ENCODE measurements at places on chromosomes 13 and 19. TPM values are rescaled to one million over a fixed set of nuclear protein-coding genes. Genes with fewer than 3 reads are reported as not detected.

DNA sequence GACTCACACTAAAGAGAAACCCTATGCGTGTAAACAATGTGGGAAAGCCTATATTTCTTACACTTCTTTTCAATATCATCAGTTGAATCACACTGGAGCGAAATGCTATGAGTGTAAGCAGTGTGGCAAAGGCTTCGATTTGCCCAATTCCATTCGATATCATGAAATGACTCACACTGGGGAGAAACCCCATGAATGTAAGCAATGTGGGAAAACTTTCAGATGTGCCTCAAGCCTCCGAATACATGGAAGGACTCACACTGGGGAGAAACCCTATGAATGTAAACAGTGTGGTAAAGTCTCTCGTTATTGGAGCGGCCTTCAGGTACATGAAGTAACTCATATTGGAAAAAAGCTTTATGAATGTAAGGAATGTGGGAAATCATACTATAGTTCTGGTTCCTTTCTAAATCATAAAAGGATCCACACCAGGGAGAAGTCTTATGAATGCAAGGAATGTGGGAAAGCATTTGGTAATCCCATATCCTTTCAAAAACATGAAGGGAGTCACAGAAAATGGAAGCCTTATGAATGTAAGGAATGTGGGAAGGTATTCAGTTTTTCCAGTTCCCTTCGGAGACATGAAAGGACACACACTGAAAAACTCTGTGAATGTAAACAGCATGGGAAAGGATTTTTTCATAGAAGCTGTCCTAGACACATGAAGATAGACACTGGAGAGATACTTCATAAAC, 28.1 kb downstream of the ZNF20 start:
- DNase-seq, result no peak

DNA sequence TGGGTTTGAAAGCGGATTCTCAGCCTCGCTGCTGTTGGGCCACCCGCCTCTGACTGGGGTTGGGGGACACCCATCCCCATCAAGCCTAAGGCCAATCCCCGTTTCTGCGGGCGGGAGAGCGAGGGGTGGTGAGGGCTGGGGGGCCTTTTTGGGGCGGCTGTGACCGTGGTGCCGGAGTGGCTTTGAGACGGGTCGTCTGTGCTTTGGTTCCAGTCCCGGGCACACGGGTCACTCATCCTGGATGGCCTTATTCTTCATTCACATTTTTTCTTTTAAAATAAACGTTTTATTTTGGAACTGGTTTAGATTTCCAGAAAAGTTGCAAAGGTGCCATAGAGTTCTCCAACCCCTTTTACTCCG, 1.6 kb downstream of the ZNRF4 start:
- no peak for DNase-seq

ADAT3 gene
- total RNA-seq, result 7.7 TPM

DNA sequence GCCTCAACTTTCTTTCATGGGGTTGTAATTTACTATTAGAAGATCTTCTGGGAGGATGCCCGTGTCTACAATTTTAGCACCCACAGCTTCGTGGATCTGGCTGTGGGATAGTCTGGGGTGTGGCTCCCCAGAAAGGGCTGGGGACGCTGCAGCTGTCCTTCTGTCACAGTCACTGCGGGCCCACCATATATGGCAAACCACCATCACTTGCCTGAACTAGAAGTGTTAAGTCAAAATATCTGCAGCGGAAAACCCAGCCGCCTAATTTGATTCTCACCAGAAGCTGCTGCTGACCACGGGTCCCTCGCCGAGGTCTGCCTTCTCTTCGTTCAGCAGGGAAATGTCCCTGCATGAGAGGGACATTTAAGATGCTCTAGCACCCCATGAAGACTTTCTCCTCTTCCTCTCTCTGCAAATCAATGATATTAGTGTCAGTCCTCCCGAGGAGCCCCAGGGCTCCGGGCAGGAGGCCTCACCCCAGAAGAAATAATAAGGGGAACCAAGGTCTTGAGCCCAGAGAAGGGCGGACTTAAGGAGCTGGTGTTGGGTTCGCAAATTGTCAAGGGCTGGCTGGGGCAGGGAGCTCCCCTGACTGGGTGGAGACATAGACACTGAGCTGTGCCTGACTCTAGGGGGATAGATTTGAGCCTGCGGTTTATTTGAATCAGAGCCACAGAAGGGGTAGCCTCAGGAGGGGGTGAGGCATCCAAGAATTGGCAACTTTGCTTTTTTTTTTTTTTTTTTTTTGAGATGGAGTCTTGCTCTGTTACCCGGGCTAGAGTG, 3.0 kb upstream of the MATK start:
- no peak for DNase-seq

- peak; percentile 75 for DNase-seq
Measured at GRCh38 chr19:55585658-55586339, 5.2 kb upstream of the ZNF579 start.

DNA sequence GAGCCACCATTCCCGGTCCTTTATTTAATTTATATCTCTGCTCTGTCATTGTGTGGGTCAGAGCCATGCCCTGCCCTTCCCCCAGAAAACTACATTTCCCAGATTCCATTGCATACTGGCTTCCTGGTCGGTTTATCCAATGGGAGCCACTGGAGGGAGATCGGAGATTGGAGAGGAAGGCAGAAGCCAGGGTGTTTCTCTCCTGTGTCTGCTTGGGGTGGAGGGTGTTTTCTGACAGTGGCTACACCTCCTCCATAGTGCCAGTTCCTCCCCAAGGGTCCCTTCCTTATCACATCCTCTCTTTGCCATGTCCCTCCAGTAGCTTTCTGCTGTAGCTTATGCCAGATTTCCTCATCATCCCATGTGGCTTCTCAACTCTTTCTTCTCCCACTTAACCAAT, 19.0 kb downstream of the OLFM2 start:
- no peak for DNase-seq

RNF17 gene
- total RNA-seq, result not detected

MYADM gene
- total RNA-seq, result 66.6 TPM

CGB1 gene
- not detected for total RNA-seq

KIR3DL2 gene
- not detected for total RNA-seq

COX7A1 gene
- 193 TPM for total RNA-seq

DNA sequence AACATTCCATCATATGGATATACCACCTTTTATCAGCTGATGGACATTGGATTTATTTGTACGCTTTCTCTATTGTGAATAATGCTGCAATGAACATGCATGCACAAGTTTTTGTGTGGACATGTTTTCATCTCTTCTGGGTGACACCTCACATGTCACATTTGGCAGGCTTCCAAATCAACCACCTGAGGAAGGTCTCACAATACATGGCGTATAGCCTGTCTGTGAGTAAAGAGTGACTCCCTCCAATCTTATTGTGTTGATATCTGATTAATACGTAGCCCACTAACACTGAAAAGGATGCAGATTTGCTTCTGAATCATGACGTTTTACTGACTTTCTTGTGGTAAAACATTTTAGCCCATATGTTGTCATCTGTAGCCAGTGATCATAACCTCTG, 61.1 kb downstream of the SLC15A1 start:
- no peak for DNase-seq

KLHL1 gene
- total RNA-seq, result 1.6 TPM

ACER1 gene
- total RNA-seq, result not detected

- no peak for DNase-seq
Measured at GRCh38 chr19:56193981-56194640, 3.5 kb downstream of the ZSCAN5B start.

- no peak for DNase-seq
Measured at GRCh38 chr19:42487032-42487797, 41.1 kb downstream of the CEACAM1 start.

DNA sequence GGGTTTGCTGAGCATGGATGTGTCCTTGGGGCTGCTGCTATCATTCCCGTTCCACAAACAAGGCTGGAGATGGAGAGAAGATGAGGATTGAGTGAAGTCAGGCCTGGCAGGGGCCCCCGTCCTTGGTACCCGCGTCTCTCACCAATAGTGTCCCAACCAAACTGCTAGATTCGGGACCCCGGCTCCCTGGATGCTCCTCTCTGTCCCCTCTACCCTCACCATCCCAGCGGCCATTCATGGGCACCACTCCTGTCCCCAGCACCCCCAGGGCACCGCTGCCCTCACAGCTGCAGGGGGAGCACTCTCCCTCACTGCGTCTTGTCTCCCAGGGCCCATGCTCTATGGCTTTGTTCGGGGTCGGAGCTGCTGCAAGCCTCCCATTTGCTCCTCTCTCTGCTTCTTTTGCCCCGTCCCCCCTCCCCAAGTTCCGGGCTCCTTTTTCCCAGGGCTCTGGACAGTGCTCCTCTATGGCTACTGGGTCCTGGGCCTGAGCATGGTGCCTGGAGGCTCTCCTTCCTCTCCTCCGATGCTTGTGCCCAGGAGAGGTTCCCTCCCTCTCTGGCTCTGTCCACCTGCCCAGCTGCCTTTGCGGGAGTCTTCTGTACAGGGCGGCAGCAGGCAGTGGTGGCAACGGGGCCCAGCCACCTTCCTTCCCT, 219.5 kb downstream of the TEX29 start:
- DNase-seq, result no peak

- DNase-seq, result no peak
Measured at GRCh38 chr13:49183672-49184325, 36.3 kb upstream of the MLNR start.

GRCh38 chr19:56124578-56124977, 3.5 kb upstream of the ZNF787 start:
- no peak for DNase-seq

DNA sequence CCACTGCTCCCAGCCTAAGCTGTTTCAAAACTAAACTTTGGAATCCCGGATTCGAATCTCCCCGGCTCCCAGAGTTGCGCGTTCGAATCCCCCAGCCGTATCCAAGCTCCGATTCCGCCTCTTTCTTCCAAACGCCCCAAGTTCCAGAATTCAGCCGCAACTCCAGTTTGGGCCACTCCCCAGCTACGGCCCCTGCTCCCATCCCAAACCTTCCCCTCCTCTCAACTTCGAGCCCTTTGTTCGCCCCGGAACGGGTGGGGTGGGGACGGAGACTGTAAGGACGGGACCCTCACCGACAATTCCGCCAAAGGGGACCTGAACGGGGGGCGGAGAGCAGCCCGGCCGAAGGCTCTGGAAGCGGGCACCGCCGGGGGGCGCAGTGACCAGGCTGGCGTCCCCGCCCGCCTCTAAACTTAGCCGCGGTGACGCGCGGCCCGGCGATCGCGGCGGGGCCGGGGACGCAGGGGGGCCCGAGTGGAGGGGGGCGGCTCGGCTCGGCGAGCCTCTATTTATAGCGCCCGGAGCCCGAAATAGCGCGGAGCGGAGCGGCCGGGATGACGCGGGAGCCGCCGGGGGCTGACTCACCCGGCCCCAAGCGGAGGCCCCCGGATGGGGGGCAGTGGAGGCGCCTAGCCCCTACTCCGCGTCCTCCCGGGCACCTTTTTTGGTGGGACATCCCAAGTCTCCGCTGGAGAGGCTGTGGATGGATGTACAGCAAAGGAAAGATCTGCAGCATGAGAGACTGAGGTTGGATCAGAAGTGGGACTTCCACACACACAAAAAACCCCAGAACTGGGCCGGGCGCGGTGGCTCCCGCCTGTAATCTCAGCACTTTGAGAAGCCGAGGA, 4.9 kb upstream of the ERCC1 start:
- DNase-seq, result peak; percentile 59

DNA sequence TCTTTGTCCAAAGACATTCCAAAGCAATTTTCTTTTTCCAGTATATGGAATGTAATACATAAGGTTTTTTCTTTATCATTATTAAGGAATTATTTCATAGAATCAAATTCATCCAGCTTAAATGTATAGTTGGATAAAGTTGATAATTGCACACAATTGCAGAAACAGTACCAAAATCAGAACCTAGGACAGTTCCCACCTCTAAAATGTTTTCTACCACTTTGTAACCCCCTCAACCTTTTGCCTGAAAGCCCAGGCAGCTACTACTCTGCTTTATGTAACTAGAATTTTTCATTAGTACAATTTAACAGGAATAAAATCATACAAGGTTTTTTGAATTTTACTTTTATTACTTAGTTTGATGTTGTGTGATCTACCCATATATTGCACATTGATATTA, 98.0 kb downstream of the PRR20E start:
- no peak for DNase-seq

GRCh38 chr13:34522808-34523207, 419.3 kb upstream of the NBEA start:
- DNase-seq, result no peak

DNA sequence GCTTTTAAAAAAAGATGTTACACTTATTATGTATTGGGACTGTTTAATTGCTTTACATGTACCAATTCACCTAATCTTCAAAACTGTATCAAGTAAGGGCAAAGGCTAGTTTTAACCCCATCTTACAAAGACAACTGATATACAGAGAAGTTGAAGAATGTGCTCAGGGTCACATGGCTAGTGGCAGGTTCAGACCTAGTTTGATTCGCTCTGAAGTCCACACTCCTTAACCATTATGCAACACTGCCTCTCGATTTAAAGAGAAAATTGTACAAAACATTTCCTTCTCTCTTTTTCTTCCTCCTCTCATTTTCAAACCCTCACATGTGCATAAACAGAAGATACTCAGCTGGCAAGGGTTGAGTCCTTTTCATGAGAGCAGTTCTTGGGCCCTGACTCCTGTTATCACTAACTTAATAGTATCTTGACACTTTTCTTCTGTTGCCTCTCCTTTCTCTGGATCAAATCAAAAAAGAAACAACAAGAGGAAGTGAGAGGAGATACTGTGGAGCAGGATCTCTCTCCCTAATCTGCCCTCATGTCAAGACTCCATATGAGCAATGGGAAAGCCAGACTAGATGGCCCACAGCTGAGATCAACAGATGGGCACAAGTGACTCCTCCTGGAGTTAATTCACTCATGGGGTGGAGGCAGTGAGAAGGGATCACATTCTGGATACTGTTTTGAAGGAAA, 19.0 kb upstream of the N4BP2L1 start:
- no peak for DNase-seq

TMEM38A gene
- 43.3 TPM for total RNA-seq

GRCh38 chr19:32887572-32888215, 18.1 kb upstream of the SLC7A9 start:
- DNase-seq, result no peak

GRCh38 chr19:23075031-23075733, 41.6 kb upstream of the ZNF730 start:
- peak; percentile 56 for DNase-seq

GRCh38 chr19:50399368-50399745, 15.2 kb downstream of the POLD1 start:
- no peak for DNase-seq

GRCh38 chr19:16349551-16350152, 25.0 kb downstream of the KLF2 start:
- DNase-seq, result no peak
